ENCODE measurements at places on chromosomes 12 and 14. TPM values are rescaled to one million over a fixed set of nuclear protein-coding genes. Genes with fewer than 3 reads are reported as not detected.
A peak's percentile ranks its signal among the peaks of the same experiment; 100 is the strongest.

VASH1 gene
- 12.3 TPM for total RNA-seq

ABHD12B gene
- total RNA-seq = not detected

ZBTB1 gene
- total RNA-seq = 32.6 TPM

PARP11 gene
- 8.1 TPM for total RNA-seq

MYBPC1 gene
- 6.6 TPM for total RNA-seq

LRRC9 gene
- not detected for total RNA-seq

KRT83 gene
- not detected for total RNA-seq

VRTN gene
- total RNA-seq = not detected

GRCh38 chr12:130031571-130032189, 127.9 kb upstream of the TMEM132D start:
- DNase-seq = peak; percentile 56

DNA sequence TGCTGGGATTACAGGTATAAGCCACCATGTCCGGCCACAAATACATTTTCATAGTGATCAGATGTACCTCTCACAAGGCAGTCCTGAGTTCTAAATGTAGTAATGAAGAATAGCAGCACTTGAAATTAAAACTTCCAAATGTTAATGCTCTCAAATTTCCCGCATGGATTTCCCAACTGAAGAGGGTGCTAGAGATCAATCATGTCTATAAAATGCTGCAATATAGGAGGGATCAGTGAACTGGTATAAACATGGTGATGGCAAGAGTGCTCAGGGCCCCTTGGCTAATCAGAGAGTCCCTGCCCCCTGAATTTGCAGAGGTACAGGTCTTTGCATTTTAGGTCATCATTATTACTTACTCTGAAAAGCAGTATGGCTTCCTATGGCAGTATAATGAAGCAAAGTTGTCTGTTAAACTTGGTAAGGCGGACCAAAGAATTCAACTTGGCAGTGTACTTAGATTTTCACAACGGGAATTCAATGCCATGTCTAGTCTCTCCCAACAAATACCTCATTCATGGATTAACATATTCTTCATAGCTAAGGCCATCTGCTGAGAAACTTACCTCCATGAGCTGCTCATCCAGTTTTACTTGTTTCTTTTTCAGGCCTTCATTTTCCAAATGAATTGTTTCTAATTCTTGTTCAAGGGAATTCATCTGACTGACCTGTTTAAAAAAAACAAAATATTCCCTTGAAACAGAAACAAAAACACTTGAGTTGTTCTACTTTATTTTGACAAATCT, 67.0 kb upstream of the SAV1 start:
- no peak for DNase-seq

- peak; percentile 38 for DNase-seq
Observed at GRCh38 chr14:50542941-50543418, 10.6 kb upstream of the MAP4K5 start.

GRCh38 chr12:78981-79380, 12.4 kb downstream of the IQSEC3 start:
- no peak for DNase-seq

- DNase-seq = no peak
Observed at GRCh38 chr12:40078266-40078665, 27.6 kb downstream of the SLC2A13 start.

- no peak for DNase-seq
Observed at GRCh38 chr12:33265900-33266299, 173.7 kb downstream of the SYT10 start.

- DNase-seq = peak; percentile 16
Observed at GRCh38 chr12:53067074-53067992, 11.9 kb downstream of the SPRYD3 start.

DNA sequence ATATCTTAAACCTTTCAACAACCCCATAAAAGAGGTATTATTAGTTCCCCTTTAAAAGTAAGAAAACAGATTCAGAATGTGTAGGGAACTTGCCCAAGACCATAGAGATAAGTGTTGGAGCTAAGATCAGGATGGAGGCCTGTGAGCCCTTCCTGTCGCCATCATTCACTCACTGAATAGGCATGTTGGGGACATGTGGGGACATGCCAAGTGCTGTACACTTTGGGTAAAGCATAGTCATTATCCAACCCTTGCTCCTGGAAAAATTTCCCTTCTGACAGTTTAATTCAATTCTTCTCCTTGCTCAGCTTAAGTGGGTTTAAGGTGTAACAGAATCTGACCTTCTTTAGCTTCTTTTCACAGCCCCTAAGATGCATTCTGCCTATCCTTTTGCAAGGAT, 28.0 kb upstream of the C12orf42 start:
- no peak for DNase-seq

GRCh38 chr12:132085291-132085635, 58.9 kb downstream of the DDX51 start:
- DNase-seq = no peak

DNA sequence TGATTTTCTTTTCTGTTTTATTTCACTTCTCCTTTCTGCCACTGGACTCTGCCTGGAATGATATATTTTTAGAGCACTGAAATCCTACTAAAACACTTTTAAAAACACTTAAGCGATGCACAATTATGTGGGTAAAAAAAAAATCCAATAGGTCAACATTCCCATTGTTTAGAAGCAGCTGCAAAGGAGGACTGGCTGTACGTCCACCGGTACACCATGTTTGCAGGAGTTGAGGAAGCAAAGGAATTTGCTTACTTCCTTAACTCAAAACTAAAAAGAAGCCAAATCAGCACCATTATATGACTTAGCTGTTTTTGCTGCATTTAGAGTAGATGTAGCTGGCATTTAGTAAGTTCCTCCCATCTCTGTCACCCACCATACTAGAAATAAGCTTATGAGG, 186.8 kb upstream of the TMTC1 start:
- no peak for DNase-seq

GRCh38 chr12:64385468-64385867, 5.1 kb downstream of the C12orf56 start:
- DNase-seq = no peak

DNA sequence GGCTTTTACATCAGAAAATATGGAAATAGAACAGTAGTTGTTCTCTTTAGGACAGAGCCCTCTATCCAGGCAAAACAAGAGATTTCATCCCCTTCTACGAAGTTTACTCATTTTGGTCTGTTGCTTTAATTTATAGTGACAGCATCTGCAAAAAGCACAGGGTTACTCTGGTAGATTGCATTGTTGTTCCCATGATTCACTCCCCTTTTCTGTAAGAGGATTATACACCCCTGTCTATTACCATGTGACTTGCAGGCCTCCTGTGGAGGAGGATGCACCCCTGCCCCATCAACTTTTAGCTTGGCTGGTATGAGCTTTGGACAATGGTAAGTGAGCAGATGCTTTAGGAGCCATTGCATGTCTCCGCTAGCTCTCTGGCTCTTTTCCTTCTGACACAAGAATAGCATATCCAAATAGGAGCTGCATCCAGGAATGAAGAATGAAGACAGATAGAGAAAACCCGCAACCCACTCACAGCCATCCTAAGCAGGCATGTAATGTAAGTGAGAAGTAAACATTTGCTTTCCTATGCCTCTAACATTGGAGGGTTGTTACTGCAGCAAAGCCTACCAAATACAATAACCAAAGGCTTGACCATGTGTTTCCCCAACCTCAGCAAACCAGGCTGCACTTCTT, 304.2 kb downstream of the AKAP6 start:
- no peak for DNase-seq

GRCh38 chr14:93073358-93073707, 42.4 kb downstream of the ITPK1 start:
- no peak for DNase-seq

DNA sequence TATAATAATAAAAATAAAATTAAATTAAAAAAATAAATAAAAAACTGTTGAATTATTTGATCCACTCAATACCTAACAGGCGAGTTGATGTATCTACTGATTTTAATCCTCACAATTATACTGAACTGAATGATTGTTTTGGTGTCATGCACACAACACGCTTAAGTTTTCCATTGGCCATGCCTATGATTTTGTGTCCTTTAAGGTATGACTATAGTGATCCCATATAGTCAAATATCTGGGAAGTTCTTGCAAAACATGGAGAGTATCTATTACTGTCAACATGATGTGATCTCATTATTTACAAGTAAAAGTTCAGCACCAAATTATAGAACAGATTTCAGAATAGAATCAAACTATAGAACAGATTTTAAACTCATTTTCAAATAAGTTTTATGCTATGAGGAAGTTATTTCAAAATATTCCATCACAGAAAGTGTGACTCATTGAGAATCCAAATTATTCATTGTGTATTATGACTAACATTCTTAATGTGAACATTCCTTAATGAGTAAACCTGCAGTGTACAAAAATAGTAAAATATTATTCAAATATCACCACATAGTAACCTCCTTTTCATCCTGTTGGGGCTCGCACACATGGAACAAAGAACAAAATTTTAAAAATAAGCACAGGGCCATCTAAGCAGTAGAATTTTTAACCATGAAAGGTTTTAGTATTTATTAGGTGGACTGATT, 190.4 kb downstream of the SLC25A21 start:
- DNase-seq = no peak

DNA sequence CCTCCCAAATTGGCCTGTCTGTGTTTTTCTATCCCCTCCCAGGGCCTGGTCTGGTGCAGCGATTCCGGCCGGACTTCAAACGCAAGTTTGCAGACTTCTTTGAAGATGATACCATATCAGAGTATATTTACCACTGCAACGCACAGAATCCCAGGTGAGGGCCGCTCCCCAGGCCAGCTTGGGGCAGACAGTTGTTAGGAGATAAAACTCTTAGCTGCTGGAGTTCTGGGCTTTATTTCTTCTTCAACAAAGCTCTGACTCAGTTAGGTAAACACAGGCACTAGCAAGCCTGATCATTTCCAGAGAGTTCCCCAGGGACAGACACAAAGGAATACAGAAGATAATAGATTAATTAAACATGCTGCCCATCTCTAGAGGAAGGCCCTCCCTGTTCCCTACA, 8.3 kb downstream of the ABHD4 start:
- DNase-seq = no peak

DNA sequence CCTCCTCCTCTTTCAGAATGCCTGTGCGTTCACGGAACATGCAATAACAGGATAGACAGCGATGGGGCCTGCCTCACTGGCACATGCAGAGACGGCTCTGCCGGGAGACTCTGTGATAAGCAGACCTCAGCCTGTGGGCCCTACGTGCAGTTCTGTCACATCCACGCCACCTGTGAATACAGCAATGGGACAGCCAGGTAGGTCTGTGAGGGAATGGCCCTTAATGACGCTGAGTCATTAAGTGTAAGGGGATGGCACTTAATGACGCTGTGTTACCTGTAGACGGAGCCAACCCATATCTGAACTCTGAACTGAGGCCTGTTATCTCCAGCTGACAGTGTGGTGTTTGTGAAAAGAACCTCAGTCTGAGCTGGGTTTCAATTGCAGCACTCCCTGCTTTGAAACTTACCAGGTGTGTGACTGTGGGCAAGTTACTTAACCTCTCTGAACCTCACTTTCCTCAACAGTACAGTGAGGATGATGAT, 86.9 kb downstream of the STAB2 start:
- DNase-seq = peak; percentile 38

DNA sequence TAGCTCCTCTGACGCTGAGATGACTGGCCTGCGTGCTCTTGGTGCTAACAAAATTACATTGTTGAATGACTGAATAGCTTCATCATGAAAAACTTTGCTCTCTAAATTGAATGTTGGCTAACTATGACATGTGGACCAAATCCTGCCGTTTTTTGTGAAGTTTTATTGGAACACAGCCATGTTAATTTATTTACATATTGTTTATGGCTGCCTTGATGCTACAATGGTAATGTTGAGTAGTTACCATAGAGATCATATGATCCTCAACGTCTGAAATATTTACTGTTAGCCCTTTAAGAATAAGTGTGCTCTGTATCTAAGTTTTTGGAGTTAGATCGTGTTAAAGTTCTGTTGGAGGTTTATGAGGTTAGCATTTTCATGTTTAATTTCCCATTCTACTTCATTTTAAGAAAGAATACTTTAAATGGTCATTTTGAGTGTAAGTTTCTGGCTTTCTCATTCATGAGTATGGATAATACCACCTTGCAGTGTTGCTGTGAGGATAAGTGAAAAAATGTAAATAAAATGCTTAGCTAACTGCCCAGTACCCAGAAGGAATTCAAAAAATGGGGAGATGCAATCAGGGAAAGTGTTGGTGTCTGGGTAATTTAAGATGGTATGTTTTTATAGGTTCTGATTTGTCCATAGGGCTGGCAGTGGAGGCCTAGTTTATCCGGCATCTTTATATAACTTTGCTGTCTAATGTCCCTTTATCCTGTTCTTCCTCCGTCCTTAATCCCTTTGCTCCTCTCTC, 35.3 kb downstream of the NUBPL start:
- no peak for DNase-seq

GRCh38 chr12:55703288-55703687, 4.4 kb downstream of the ITGA7 start:
- DNase-seq = peak; percentile 48

DNA sequence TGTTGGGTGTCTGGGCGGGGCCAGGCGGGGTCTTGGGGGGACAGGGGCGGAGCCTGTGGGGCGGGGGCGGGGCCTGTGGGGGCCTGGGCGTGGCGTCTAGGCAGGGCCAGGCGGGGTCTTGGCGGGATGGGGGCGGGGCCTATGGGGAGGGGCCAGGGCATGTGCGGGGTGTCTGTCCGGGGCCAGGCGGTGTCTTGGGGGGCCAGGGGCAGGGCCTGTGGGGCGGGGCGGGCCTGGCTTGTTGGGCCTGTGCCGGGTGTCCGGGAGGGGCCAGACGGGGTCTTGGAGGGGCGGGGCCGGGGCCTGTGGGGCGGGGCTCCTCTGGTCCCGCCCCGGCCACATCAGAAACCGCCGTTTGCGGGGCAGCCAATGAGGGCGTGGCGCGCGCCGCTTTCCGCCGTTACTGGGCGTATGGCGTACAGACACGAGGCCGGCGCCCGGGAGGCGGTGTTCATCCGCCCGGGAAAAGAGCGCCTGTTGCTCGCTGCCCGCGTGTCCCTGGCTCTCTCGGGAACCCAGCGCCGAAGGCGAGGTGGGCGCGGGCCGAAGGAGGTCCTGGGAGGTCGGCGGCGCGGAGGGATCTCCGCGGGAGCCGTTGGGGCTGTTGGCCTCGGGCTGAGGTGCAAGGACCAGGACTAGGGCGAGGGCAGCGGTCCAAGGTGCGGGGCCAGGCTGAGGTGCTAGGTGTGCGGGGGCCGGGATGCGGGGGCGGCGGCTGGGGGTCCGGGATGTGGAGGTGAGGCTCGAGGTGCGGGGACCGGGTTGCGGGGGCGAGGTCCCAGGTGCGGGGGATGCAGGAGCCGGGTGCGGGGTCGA, at the start of gene PIWIL1:
PIWIL1 (plus strand) TSS at position 400 of the 816 bp plus-strand sequence. CDS start 4,705 bp downstream, outside the sequence.
- DNase-seq = no peak

DNA sequence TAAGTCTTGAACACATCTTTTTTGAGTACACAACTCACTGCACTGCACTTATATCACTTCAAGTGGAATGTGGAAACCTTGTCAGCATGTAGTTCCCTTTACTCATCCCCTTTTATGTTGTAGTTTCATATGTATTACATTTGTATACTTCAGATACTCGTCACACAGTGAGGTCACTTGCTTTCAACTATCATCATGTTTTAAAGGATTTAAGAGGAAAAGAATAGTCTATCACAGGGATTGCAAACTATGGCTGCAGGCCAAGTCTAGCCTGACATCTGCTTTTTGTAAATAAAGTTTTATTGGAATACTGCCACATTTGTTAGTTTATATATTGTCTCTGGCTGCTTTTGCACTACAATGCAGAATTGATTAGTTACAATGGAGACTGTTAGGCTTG, 24.3 kb downstream of the CNOT2 start:
- DNase-seq = no peak

Data from stomach (tissue), 19 donors.